ENCODE measurements at places on chromosomes 3 and 15. TPM values are rescaled to one million over a fixed set of nuclear protein-coding genes. Genes with fewer than 3 reads are reported as not detected.

Gene ACAP2
- polyA plus RNA-seq: 9.6 TPM

Gene GORASP1
- polyA plus RNA-seq: 44.3 TPM

Gene GP5
- polyA plus RNA-seq: 0.23 TPM

Gene FEZF2
- polyA plus RNA-seq: not detected

Gene RPP25
- polyA plus RNA-seq: 1.7 TPM

Gene DISP2
- 0.08 TPM for polyA plus RNA-seq

Gene C15orf62
- polyA plus RNA-seq: 0.06 TPM

Gene BHLHE40
- 62.2 TPM for polyA plus RNA-seq
